CD8-positive, alpha-beta memory T cell (primary cell): ENCODE measurements at places on chromosomes 1 and 21. TPM values are rescaled to one million over a fixed set of nuclear protein-coding genes. Genes with fewer than 3 reads are reported as not detected.
A peak's percentile ranks its signal among the peaks of the same experiment; 100 is the strongest.

DNA sequence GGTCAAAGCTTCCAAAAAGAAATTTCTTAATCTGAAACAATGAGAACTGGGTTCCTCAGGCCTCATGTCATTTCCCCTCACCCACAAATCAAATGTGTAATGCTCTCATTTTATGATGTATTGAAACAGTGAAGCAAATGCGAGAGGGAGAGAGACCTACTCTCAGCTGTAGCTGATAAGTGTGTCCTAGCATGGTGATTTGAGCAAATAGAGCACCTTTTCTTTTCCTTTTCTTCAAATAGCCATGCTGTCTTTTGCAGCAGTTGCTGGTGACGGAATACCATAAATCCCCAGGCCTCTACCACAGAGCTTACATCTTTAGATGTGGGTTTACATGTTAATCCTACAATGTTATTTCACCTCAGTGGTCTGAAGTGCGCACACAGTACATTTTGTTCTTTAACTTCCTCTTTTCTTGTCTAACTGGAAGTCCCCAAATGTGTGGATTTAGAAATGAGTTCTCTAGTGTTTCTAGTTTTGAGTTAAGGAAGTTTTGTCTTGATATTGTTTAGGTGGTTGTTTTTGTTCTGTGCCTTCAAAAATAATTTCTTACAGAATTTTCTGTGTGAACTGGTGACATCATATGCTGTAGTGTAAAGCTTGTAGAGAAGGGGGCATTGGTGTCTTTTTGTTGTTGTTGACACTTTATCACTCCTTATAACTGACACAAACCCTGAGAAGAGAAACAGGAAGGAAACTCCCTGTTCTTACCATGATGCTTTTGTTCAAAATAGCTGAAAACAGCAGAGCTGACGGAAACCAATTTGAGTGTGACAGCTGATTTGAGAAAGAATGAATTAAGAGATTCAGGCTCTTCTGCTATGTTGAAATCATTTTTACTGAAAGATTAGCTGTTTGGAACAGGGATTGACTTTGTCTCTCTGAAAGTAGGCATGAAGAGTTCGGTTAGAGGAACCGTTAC is 12.2 kb downstream of the SMAP2 start:
- peak; percentile 38 for DNase-seq

DNA sequence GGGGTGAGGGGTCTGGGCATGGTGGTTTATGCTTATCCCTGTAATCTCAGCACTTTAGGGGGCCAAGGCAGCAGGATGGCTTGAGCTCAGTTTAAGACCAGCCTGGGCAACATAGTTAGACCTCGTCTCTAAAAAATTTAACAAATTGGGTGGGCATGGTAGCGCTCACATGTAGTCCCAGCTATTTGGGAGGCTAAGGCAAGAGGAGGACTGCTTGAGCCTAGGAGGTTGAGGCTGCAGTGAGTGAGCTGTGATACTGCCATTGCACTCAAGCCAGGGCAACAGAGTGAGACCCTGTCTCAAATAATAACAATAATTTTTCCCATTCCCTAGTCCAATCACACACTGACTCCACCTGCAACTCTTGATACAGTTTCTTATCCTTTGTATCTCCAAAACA is 6.3 kb downstream of the WASF2 start:
- no peak for DNase-seq

- DNase-seq = peak; percentile 28
Measured at GRCh38 chr21:44428281-44428960, 26.9 kb upstream of the LRRC3 start.

The COL9A2 gene
- 5.5 TPM for total RNA-seq

The CHD1L gene
- 51.2 TPM for total RNA-seq

The FAM20B gene
- total RNA-seq = 41.5 TPM
